ENCODE measurements at places on chromosomes 16 and 17.

- H3K4me1 ChIP-seq = no peaks in the 10 kb centered on the region
- no peak overlapping the region for H3K4me3 ChIP-seq
- H3K27ac ChIP-seq = no peak overlapping the region
- H3K27me3 ChIP-seq = no peaks in the 10 kb centered on the region
These were observed 81.3 kb downstream of the ELAC2 start for GRCh38 chr17:12936501-12936900.

DNA sequence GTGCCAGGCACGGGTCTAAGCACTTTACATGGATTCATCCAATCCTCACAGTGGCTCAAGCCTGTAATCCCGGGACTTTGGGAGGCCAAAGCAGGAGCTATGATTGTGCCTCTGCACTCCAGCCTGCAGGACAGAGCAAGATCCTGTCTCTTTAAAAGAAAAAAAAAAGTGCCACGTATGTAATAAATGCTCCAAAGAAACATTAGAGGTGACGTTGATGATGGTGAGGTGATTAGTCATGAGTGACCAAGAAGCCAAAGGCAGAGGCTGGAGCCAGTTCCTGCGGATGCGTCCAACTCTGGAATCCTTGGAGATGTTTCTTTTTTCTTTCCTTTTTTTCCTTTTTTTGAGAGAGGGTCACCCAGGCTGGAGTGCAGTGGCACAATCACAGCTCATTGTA, 59.4 kb upstream of the SIAH1 start:
- H3K4me3 ChIP-seq = no peak overlapping the region
- no peak for DNase-seq
- H3K36me3 ChIP-seq = no peaks in the 10 kb centered on the region
- no peak overlapping the region for H3K27ac ChIP-seq

- H3K4me1 ChIP-seq = peaks cover 3% of the 10 kb centered on the region
- H3K4me3 ChIP-seq = no peak overlapping the region
- no peak for DNase-seq
- H3K27me3 ChIP-seq = peaks cover 5% of the 10 kb centered on the region
- no peaks in the 10 kb centered on the region for H3K36me3 ChIP-seq
These were observed 9.1 kb upstream of the BLMH start for GRCh38 chr17:30300818-30301217.

DNA sequence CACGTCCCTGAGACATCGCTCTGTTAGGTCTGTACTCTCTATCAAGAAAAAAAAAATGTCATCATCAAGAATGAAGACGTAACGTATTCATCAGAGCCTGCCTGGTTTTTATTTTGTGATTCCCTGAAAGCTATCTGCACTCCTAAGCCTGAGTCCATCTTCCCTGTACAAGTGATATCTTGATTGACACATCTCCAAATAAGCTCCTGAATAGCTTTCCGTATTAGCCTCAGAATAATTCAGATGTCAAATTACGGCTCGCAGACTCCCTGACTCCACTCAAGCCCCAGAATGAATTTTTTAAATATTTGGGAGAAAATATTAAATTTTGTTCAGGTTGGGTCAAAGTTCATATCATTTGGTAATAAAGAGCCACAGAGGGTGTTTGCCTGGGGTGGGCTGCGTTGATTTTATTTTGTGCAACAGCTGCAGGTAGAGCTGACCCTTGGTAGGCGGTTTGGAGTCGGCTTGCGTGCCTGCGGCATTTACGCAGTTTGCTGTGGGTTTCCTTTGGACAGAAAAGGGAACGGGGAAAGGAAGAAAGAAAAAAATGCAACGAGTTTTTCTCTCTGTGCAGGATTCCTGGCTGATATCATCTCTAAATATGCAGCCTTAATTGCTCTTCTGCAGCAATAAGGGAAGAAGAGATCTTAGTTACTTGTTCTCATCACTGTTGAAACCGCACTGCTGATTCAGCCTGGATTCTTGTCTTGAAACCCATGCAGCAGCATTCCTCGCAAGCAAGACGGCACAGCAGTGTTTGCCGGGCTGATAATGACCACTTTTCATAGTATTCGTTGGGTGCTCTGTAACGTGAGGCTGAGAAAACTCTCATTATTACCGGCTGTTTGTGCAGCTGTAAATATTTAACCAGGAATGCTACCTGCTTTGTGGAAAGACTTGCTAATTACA, 114.7 kb downstream of the IRX3 start:
- peaks cover 2% of the 10 kb centered on the region for H3K4me1 ChIP-seq
- H3K27ac ChIP-seq = no peak overlapping the region
- no peak for DNase-seq
- peaks cover 31% of the 10 kb centered on the region for H3K27me3 ChIP-seq

DNA sequence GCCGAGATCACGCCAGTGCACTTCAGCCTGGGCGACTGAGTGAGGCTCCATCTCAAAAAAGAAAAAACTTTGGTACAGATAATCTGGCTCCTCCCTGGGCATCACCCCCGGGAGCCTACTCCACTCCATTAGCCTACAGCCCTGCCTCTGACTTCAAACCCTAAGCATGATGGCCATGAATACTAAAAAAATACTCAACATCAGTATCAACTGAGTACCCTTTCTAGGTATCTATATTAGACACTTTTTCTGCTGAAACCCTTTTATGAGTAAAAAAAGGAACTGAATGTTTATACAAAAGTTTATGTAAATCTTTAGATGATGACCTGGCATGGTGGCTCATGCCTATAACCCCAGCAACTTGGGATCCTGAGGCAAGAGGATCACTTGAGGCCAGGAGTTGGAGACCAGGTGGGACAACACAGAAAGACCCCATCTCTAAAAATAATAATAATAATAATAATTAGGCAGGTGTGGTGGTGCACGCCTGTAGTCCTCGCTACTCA, 6.9 kb downstream of the RDM1 start:
- H3K27me3 ChIP-seq = no peaks in the 10 kb centered on the region
- H3K4me1 ChIP-seq = peaks cover 39% of the 10 kb centered on the region
- H3K27ac ChIP-seq = no peak overlapping the region
- H3K36me3 ChIP-seq = peaks cover 55% of the 10 kb centered on the region
- H3K4me3 ChIP-seq = no peak overlapping the region

Data from T-helper 2 cell treated with Interferon-gamma antibody and Interleukin-4, amounts not matched to agents 5 μg/mL and 100 μg/mL, for 36 hours (primary cell).